Fibroblast of skin of back (primary cell): ENCODE measurements at places on chromosomes 2 and 18.

DNA sequence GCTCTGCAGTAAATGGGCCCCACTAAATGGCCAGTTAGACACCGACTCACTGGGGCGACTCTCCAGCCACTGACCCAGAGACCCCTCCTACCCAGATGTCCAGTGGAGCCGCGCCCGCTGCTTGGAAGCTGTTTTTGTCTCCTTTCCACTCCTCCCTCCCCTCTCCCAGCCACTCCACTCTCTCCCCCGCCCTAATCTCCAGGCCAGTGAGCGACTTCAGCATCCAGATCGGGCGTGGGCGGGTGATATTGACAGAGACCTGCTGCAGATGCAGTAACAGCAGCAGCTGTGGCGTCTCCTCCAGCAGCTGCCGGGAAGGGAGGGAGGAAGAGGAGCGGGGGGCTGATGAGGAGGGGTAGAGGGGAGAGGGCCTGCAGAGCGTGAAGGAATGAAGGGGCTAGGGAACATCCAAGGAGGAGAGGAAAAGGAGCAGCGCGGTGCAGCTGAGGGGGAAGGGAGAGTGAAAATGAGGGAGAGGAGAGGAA lies at the start of gene SCN7A:
Gene SCN7A, minus strand, starts transcription at position 110 of the 485 bp plus-strand sequence. CDS start 16,553 bp downstream, outside the sequence.
- DNase-seq, result no peak

DNA sequence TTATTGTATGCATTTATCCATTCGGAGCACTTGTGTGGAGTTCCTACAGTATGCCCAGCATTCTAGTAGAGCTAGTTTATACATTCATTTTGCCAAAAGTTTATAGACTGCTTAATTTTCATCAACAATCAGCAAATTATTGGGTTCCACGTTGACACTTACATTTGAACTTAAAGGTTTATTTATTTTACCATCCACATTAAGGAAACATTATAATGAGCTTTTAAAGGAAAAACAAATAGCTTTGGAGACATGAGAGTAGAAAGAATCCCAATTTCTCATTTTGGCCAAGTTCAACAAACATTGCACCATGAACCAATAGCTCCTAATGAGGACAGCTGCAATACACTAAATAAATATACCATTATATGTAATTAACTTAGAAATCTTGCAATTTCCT lies 501.2 kb upstream of the SMIM21 start:
- DNase-seq, result no peak

DNA sequence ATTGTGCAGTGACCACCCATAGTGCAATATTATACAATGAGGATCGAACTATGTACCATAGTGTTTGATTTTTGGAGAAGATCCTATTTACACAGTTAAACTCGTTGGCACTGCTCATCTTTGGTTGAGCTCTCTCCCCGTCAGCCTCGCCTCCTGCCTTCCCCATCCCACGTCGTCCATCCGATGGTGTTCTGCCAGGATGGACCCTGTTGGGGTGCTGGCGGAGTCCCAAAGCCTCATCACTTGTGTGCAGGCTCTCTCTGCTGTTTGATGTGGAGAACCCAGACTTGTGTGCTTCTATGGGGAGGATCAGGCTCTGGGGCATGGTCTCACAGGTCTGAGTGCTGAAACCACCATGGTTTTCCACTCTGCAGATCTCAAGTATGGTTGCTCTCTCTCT lies 85.4 kb downstream of the ITGB1BP1 start:
- DNase-seq, result no peak

- no peak for DNase-seq
These were observed 18.8 kb upstream of the PLB1 start for GRCh38 chr2:28477087-28477486.

DNA sequence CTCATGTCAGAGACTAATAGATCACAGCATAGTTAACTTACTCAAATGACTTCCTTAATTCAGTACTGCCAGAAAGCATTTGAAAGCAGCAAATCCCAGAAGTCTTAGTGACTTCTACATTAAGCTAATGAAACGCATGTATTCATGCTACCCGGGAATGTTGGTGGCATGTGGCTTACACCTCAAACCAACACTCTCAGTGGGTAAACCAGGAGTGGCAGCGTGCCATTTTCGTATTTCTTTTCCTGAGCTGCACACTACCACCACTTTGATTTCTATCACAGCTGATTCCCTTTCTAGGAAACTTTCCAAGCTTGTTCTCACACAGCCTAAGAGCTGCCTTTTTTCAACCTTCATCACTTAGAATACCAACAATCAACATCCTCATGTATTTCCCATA lies 646.6 kb downstream of the NRXN1 start:
- no peak for DNase-seq

GRCh38 chr2:234705108-234705507 lies 208.2 kb upstream of the ARL4C start:
- peak; percentile 37 for DNase-seq
